A549 treated with DMSO at 1 μM for 4 hours (cell line): ENCODE measurements at places on chromosomes 6 and 20. TPM values are rescaled to one million over a fixed set of nuclear protein-coding genes. Genes with fewer than 3 reads are reported as not detected.

Gene AKAP12
- total RNA-seq, result 81.3 to 123 TPM (median 121 TPM) in 5 replicates

Gene LY6G5B
- total RNA-seq, result 3.6 to 5.8 TPM (median 5.1 TPM) in 5 replicates

Gene SSTR4
- not detected in 5 replicates for total RNA-seq

Gene PGC
- total RNA-seq, result not detected in 5 replicates

Gene CFAP206
- 0.47 to 0.93 TPM (median 0.56 TPM) in 5 replicates for total RNA-seq

Gene LZTS3
- 2.3 to 2.7 TPM (median 2.6 TPM) in 5 replicates for total RNA-seq

Gene GINS1
- 29.1 to 39.5 TPM (median 37.9 TPM) in 5 replicates for total RNA-seq

Gene FAM83D
- total RNA-seq, result 54.1 to 81.5 TPM (median 73.7 TPM) in 5 replicates

Gene SLC17A2
- not detected in 5 replicates for total RNA-seq

Gene PRR18
- total RNA-seq, result 0.07 to 0.33 TPM (median 0.07 TPM) in 5 replicates

Gene ENPP4
- 0.26 to 0.53 TPM (median 0.32 TPM) in 5 replicates for total RNA-seq

Gene PRPH2
- not detected in 5 replicates for total RNA-seq

Gene DPPA5
- total RNA-seq, result not detected in 5 replicates

Gene KIF6
- total RNA-seq, result 0.15 to 0.33 TPM (median 0.23 TPM) in 4 of 5 replicates, not detected in the other

Gene WFDC5
- total RNA-seq, result not detected in 5 replicates

Gene PI16
- not detected in 5 replicates for total RNA-seq

Gene NOTCH4
- 0.47 to 0.78 TPM (median 0.69 TPM) in 5 replicates for total RNA-seq

Gene NMBR
- total RNA-seq, result not detected in 5 replicates

Gene ARHGAP40
- 0.09 TPM in 1 of 5 replicates, not detected in the others for total RNA-seq

Gene SLC18B1
- 5.0 to 6.2 TPM (median 5.7 TPM) in 5 replicates for total RNA-seq

Gene CSNK2B
- total RNA-seq, result 165 to 176 TPM (median 167 TPM) in 5 replicates

Gene CTCFL
- not detected in 5 replicates for total RNA-seq

Gene PEDS1
- total RNA-seq, result 42.1 to 55.0 TPM (median 50.6 TPM) in 5 replicates

Gene MEP1A
- total RNA-seq, result not detected in 5 replicates

Gene ADA
- 51.9 to 61.9 TPM (median 54.7 TPM) in 5 replicates for total RNA-seq

Gene PBOV1
- total RNA-seq, result not detected in 5 replicates

Gene RNF182
- total RNA-seq, result 2.9 to 4.0 TPM (median 3.4 TPM) in 5 replicates

Gene PKIG
- 35.0 to 40.5 TPM (median 37.0 TPM) in 5 replicates for total RNA-seq

Gene ATF6B
- 28.7 to 38.6 TPM (median 35.4 TPM) in 5 replicates for total RNA-seq

Gene GABRR1
- total RNA-seq, result not detected in 5 replicates

Gene SYNDIG1
- total RNA-seq, result 1.3 to 2.0 TPM (median 1.6 TPM) in 5 replicates

Gene PBX2
- 17.0 to 21.1 TPM (median 18.5 TPM) in 5 replicates for total RNA-seq

Gene FILIP1
- 0.17 to 0.48 TPM (median 0.37 TPM) in 5 replicates for total RNA-seq

Gene GHRH
- not detected in 5 replicates for total RNA-seq

Gene FAM209B
- 0.30 to 0.62 TPM (median 0.50 TPM) in 4 of 5 replicates, not detected in the other for total RNA-seq

Gene TULP1
- not detected in 5 replicates for total RNA-seq

Gene B3GALT4
- total RNA-seq, result 0.48 to 0.70 TPM (median 0.67 TPM) in 5 replicates

Gene GPR63
- 0.53 to 0.68 TPM (median 0.61 TPM) in 5 replicates for total RNA-seq

Gene FOXQ1
- 2.5 to 4.6 TPM (median 4.1 TPM) in 5 replicates for total RNA-seq

Gene NEURL2
- 0.88 to 1.3 TPM (median 1.2 TPM) in 5 replicates for total RNA-seq

Gene DYNLT2
- 0.62 to 0.90 TPM (median 0.69 TPM) in 5 replicates for total RNA-seq

Gene HTR1E
- not detected in 5 replicates for total RNA-seq

Gene EYA4
- 9.3 to 13.7 TPM (median 12.8 TPM) in 5 replicates for total RNA-seq
